ENCODE measurements at places on chromosomes 7 and 10. TPM values are rescaled to one million over a fixed set of nuclear protein-coding genes. Genes with fewer than 3 reads are reported as not detected.

DNA sequence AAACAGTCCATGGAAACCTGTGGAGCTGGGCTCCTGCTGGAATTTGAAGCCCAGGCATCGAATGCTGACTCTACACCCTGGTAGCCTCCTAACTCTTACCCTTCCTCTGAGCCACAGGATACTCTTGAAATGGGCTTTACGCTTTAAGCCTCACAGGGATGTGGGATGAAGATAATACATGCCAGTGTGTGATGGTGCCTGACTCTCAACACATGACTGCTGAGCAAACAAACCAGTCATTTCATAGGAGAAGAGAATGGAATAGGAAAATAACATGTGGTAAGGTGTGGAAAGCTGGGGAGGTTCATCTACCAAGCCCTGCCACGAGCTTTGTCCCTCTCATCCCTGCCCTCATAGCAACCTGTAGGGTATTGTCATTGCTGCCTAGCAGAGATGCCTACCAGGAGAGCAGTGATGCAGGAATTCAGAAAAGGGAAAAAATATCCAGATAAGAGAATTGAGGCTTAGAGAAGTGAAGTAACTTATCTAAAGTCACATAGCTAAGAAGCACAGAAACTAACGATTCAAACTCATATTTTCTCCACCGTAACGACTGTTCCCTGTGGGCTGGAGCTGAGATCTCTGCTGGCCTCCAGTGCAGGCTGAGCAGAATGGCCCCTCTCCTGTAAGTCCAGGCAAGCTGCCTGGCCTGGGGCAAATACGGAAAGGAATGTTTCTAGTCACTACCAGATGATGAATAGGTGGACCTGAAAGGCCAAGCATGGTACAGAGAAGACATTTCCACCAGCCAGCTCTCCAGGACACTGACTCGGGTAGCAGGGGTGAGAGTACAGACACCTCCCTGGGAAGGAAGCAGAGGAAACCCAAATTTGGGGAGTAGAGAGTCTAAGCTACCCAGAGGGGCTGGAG, 90.2 kb upstream of the DUSP5 start:
- H3K4me3 ChIP-seq = no peak overlapping the region
- DNase-seq = no peak
- no peaks in the 10 kb centered on the region for H3K36me3 ChIP-seq
- peaks cover 41% of the 10 kb centered on the region for H3K4me1 ChIP-seq
- H3K27ac ChIP-seq = peak overlapping the region; percentile 19
- peaks cover 6% of the 10 kb centered on the region for H3K27me3 ChIP-seq

LIPN gene
- total RNA-seq = not detected

GRCh38 chr10:89001024-89001728, 10.6 kb downstream of the FAS start:
- peak overlapping the region; percentile 91 for H3K27ac ChIP-seq
- peak overlapping the region; percentile 82 for H3K4me3 ChIP-seq
- no peaks in the 10 kb centered on the region for H3K27me3 ChIP-seq
- H3K36me3 ChIP-seq = peaks cover 27% of the 10 kb centered on the region
- peak; percentile 79 for DNase-seq

SFRP4 gene
- total RNA-seq = not detected

ELOVL3 gene
- total RNA-seq = 0.14 TPM
